ENCODE measurements at places on chromosomes 16 and 17. TPM values are rescaled to one million over a fixed set of nuclear protein-coding genes. Genes with fewer than 3 reads are reported as not detected.

The CDK12 gene
- 28.6 TPM for total RNA-seq

The RDM1 gene
- not detected for total RNA-seq

DNA sequence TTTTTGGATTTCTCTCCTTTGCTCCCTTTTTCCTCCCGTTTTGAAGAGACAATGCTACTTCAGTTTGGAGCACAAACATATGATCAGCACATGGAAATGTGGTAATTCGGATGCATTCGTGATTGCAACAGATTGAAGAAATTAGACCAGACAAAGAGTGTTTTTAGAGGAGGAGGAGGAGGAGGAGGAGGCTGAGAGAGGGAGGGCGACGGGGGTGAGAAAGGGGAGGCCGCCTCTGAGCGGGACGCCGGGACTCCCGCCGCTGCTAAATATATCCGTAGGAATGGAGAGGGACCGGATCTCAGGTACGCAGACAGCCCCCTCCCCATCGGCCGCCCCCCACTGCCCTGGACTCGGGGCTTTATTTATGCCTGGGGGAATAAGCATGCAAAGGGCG lies 179.3 kb downstream of the SEC14L1 start:
- DNase-seq: no peak

- no peak for DNase-seq
Measured at GRCh38 chr17:63136369-63137012, 170.5 kb downstream of the TANC2 start.

DNA sequence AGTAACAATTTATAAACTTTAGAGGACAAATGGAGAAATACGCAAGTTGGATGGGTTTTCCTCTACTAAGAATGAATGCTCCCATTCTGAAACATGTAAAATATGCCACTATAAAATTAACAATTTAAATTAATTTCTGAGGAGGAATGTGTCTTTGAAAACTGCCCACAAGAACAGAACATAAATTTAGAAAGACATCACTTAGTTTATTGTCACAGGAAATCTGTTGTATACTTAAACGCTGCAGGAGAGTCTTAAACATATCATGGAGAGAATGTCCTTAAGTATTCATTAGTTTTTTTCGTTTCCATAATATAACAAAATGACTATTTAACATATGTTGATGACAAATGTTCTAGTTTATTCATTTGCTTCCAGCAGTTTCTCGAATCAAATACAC lies 29.6 kb downstream of the USP32 start:
- DNase-seq: no peak
